GM12891 (cell line): ENCODE measurements at places on chromosomes 16 and 17.

DNA sequence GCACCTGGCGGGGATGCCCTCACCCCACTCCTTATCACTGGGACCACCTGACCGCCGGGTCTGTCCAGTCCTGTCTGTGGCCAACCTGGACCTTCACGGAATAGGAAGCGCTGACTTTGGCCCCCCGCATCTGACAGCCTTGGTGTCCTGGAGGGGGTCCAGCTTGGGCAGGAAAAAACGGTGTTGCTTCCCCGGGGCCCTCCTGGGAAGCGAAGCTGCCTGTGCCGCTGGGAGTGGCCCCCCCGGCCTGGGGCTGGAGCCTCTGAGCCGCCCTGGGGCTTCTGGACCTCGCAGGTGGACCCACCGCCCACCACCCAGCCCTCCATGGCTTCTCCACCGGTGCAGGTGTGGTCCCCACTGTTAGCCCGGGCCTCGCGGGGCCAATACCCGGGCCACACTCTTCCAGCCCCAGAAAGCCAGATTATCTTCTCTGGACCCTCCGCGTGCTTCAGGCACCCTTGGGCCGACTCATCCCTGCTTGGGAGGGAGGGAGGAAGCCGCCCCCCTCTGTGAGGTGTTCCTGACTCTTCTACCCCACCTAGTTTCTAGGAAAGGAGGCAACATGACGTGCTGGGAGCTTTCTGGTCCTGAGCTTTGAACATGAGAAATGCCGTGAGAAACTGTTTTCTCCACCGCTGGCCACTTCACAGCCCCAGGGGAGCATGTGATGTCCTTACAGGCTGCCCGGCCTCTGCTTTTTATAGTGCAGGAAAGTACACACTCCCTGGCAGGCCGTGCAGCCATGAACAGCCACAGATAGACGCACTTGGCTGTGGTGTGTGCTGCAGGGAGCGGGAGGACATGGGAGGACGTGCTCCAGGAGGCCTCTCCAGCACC is 1.1 kb downstream of the C1QTNF1 start:
- DNase-seq = no peak

- no peak for DNase-seq
Measured at GRCh38 chr17:76136276-76137000, 4.6 kb downstream of the FOXJ1 start.

DNA sequence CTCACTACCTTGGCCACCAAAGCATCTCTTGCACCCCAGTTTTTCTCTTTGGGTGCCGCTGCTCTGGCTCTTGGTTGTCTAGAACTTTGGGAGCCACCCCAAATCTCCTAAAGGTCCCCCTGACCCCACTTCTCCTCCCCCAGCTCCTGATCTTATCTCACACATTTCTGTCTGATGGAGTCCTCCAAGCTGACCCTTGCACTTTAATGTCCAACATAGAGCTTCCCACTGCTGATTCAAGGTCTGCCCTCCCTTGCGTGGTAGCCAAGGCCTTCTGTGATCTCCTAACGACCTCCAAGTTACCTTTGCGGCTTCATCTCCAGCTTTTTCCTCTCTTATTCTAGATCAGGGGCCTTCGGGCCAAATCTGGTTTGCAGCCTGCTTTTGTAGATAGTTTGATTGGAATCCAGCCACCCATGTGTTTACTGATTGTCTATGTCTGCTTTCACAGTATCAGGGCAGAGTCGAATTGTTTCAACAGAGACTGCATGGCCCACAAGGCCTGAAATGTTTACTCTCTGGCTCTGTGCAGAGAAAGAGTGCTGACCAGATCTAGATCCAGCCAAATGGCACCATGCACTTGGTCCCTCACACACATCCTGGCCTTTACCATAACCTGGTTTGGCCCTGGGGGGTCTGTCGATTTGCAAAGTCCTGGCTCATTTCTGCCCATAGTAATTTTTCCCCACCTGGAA is 168.6 kb downstream of the HAPSTR1 start:
- DNase-seq = no peak

GRCh38 chr17:1197781-1198490 is 18.2 kb upstream of the ABR start:
- DNase-seq = peak; percentile 86

- no peak for DNase-seq
Measured at GRCh38 chr16:28497861-28498599, 3.6 kb downstream of the APOBR start.

GRCh38 chr17:43530288-43531081 is 15.7 kb downstream of the ETV4 start:
- DNase-seq = no peak

DNA sequence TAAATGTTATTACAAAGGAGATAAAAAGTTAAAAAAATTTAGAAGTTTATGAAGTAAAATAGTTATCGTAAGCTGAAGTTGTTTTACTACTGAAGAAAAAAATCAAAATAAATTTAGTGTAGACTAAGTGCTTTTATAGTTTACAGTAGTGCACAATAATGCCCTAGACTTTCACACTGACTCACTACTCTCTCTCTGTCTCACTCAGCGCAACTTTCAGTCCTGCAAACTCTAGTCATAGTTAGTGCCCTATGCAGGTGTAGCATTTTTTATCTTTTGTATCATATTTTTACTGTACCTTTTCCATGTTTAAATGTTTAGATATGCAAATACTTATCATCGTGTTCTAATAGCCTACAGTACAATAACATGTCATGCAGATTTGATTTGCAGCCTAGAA is 17.7 kb upstream of the TOM1L1 start:
- DNase-seq = no peak
